PC-9 (cell line): ENCODE measurements at places on chromosomes 7 and 10. TPM values are rescaled to one million over a fixed set of nuclear protein-coding genes. Genes with fewer than 3 reads are reported as not detected.

- no peak for DNase-seq
Observed at GRCh38 chr7:103116991-103117390, 31.9 kb downstream of the NAPEPLD start.

- DNase-seq: no peak
Observed at GRCh38 chr7:46886669-46887374, 695.1 kb downstream of the TNS3 start.

DNA sequence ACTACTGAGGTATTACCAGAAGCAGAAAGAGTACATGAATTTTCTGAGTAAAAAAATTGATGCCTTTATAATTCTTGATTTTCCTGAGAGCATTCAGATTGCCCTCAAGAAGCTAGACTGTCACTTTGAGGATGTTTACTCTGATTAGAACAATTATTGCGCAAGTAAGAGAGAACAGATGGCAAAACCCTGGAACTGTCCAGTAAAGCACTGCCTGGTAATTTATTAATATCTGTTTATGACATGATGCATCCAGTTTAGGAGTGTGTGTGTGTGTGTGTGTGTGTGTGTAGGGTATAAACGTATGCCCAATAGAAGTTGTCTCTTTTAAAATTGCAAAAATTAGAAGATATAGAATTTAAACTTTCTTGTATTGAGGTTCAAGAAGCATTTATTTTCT, 379.7 kb downstream of the PHTF2 start:
- no peak for DNase-seq

DNA sequence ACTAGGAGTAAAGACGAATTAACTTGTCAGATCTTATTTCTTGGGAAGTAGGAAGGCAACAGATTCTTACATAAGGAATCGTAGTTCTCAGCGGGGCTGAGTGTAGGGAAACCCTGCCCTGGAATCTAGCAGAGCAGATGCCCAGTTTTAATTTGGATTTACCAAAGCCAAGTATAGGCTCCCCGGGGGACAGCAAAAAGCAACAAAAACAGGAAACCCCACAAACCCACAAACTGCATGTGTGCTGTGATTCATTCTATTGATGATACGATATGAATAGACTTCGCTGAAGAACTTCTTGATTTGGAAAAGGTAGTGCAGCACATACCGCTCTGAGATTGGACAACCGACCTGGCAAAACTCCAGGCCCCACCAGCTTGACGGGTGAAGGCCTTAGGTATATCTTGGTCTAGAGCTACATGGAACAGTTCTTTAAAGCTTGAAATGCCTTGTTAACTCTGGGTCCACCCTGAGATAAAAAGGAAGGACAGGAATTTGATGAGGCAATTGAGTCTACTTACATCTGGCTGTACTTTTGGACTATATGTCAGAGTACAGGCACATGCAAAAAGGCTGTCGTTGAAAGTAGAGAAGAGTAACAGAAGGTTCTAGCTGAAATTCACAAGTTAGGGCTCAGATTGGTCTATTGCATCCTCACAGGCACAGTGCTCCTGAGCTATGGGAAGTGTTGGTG, 49.1 kb downstream of the STRA8 start:
- peak; percentile 30 for DNase-seq

DNA sequence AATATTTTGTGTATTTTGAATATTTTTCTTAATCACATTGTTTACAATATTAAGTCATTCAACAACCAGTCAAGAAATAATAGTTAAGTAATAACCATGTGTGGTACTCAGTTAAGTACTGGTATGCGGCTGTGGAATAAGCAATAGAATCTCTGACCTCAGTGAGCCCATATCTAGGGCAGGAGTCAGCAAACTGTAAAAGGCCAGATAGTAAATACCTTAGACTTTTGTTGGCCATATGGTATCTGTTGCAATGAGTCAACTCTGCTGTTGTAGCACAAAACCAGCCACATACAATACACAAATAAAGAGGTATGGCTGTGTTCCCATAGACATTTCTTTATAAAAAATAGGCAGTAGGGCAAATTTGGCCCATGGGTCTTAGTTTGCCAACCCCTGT, 311.6 kb upstream of the SEMA3A start:
- no peak for DNase-seq

- no peak for DNase-seq
Observed at GRCh38 chr7:121546632-121547543, 150.8 kb upstream of the FAM3C start.

DNA sequence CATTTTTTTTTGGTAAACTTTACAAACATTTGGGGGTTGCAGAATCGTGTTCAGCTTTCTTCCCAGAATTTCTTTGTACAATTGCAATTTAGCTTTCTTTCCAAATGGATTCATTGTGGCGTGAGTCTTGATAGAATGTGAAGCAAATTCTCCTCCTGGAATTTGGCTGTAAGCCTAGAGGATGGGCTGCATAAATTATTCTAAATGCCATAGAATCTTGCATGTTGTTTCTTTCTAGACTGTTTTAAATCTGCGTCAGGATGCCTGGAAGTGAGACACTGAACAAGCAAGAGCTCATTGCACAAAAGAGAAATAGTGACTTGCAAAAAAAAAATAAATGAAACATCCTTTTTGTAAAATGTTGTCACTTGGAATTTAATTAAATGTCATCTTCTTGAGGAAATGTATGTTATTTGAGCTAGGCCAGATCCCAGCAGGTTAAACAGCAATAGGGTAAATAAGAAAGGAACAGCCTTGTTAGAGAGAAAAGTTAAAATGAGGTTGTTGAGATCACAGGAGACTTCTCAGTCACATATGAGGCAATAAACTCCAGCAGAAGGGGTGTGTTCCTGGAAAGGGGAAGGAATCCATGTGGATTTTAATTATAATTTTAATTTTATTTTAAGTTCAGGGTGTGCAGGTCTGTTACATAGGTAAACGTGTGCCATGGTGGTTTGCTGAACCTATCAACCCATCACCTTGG, 483.0 kb downstream of the PLXDC2 start:
- DNase-seq: no peak

ANXA8L1 gene
- total RNA-seq: 185 and 247 TPM in 2 replicates

AKR1C2 gene
- 1,997 and 2,032 TPM in 2 replicates for total RNA-seq

MYOZ1 gene
- 0.22 and 0.75 TPM in 2 replicates for total RNA-seq

WNT2 gene
- total RNA-seq: not detected in 2 replicates
